Hematopoietic multipotent progenitor cell treated with erythropoietin and hydrocortisone succinate and interleukin-3 and kit ligand, for 17 days (in vitro differentiated cells): ENCODE measurements at places on chromosomes 13 and 19.

GRCh38 chr13:60453490-60453889 is 56.5 kb downstream of the TDRD3 start:
- DNase-seq = no peak

GRCh38 chr13:51768976-51769375 is 35.0 kb downstream of the DHRS12 start:
- DNase-seq = no peak

DNA sequence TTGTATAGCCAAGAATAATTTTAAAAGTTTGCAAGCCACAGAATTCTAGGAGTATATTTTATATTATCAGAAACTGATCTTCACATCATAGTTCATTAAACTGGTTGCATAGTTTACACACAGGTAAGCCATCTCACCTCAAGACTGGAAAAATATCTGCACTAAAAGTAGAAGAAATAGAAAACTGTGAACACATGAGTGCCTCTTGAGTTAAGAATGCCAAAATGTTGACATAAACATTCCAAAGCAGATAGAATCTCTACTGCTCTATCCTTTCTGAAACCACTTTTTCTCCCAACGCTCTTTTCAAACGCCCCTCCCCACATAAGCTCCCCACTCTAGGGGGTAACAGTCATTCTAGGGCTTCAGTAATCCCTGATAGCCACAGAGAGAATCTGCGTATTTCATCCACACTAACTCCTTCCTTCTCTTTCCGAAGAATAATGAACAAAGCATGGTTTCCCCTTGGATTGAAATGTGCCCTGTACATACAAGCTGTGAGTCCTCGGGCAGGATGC is 201.5 kb downstream of the IRS2 start:
- no peak for DNase-seq

DNA sequence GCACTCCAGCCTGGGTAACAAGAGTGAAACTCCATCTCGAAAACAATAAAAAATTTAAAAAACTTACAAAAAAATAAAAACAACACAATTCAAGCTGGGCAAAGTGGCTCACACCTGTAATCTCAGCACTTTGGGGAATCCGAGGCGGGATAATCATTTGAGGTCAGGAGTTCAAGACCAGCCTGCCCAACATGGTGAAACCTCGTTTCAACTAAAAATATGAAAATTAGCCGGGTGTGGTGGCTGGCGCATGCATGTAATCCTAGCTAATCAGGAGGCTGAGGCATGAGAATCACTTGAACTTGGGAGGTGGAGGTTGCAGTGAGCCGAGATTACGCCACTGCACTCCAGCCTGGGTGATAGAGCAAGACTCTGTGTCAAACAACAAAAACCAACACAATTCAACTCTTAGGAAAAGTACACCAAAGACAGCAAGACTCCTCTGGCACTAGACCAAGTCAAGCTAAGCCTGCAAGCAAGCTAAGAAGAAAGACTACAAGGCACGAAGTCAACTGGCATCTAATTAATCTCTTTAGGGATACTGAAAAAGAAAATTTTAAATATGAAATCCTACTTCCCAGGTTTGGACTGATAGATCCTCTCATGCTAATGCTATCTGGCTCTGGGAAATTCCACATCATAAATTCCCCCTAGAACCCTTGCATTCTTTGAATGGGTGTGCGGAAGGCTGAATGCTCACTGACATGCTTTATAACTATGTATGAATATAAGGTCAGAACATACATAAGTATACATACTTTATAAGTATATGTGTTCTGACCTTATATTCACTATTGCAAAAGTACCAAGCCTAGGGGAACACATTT is 7.9 kb downstream of the PBX4 start:
- no peak for DNase-seq

DNA sequence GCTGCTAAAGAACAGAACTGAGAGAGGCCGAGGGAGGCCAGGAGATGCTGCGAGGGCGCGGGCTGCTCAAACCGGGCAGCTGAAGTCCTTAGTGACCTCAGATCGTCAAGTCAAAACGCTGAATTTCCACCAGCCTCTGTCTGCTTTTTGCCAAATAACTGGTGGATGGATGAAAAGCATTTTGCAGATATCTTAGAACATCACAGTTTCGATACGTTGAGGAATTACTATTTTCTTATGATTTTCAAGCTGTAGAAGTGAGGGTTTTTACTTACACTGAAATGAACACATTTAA is 2.0 kb downstream of the GPC6 start:
- DNase-seq = no peak

DNA sequence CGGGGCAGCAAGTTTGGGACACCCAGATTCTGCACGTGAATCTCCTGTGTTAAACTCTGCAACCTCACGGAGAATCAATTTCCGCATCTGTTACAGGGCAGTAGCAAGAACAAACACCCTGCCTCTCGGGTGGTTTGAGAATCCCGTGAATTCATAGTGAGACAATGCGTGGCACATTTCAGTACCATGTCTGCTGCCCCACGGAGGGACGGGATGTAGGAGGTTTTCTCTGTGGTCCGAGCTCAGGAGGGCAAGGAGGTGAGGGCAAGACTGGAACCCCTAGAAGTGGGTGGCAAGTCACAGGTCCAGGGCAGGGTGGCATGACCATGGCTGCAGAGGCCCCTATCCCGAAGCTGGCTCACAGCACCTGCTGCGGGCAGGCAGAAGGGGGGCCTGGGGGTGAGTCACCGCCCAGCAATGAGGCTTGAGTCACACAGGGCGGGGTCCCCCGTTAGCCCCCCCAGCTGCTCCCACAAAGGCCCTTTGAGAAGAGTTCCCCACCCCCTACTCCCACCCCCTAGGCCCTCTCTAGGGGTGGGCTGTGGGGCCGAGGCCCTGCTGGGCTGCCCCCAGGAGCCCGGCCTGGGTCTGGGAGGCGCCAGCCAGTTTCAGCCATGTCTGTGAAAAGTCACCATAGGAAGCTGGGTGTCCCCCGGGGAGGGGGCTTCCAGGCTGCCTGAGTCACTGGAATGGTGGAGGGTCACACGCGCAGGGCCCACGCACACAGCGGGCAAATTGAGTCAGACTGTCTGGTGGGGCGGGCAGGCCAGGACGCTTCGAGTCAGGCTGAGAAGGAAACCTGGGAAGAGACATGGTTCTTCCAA is 25.8 kb upstream of the NANOS3 start:
- DNase-seq = peak; percentile 84

DNA sequence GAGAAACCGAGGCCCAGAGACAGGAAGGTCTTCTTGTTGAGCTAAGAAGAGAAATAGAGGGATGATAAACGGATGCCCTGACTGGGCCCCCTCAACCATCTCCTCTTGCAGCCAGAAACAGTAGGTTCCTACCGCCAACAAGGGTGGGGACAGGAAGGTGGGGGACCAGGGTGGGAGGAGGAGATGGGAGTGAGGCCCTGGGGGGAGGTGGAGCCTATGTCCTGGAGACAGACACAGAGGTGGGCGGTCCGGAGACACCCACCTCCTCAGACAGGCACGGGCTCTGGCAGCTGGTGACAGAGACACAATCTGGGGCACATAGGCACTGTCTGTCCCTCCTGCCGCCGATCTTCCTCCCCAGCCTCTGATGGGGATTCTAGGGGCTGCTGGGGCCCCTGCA is 16.9 kb downstream of the GADD45B start:
- no peak for DNase-seq

GRCh38 chr13:51873837-51874236 is 12.1 kb downstream of the CCDC70 start:
- DNase-seq = no peak

GRCh38 chr19:54207983-54208783 is 7.5 kb downstream of the RPS9 start:
- peak; percentile 73 for DNase-seq

DNA sequence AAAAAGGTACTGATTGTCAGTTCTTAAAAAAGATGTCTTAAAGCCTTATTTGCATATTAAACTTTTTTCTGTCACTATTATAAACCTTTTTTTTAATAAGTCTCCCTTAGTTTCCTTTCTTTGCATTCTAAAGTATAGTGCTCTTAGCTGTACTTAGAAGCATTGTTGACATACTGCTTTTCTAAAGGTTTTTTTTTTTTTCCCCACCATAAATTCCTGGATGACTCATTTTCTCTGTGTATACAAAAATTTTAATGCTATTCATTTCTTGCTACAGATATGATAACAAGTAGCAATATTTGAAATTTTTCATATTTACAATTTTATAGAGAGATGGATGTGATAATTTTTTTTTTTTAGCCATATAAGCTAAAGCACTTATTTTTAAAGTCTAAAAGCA is 43.5 kb downstream of the METTL21C start:
- DNase-seq = no peak

DNA sequence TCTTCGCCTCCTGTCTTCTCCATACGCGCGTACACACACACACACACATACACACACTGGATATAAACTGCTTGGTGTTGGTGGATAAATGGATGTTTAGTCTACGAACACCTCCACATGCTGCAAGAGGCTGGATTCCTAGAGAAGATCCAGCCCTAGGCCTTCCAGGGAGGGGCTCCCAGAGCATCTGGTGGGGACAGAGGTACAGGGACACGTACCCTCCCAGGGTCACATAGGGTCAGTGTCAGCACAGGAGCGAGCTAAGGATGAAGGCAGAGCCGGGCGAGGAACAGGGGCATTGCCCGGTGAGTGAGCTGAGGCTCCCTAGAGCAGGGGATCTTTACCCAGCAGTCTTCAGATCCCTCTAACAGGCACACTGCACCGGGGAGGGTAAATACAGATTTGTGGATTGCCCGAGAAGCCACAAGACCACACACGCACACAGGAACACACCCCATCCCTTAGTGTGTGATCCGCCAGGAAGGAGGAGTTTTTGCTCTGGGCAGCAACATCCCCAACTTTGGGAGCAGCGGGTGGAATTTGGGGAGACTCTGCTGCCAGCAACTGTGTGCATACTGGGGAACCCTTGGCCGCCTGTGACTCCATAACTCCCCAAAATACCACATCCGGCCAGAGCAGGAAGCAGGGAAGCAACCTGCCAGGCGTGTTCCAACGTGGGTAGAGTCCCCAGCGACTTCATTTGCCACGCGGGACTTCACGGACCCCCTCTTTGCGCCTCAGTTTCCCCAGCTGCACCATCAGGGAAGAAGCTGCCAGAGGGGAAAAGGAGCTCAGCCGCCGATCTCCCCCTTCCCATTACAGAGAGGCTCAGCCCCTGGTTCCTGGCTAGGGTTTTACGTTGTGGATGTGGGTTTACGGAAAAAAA is 5.8 kb upstream of the TLE2 start:
- DNase-seq = no peak

DNA sequence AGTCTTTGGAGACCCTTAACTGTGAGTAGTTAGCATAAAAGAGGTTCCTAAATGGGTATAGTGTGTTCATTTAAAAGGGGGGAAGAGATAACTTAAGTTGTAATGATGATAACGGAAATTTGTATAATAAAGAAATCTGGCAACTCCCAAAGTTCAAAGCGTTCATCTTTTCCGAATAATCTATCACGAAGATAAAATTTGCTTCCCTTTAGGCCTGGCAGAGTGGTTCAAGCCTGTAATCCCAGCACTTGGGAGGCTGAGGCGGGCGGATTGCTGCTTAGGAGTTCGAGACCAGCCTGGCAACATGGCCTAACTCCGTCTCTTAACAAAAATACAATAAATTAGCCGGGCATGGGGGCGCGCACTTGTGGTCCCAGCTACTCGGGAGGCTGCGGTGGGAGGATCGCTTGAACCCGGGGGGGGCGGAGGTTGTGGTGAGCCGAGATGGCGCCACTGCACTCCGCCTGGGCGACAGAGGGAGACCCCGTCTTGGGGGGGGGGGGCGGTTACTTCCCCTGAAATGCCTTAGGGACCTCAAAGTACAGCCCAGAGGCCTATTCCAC is 934 bp downstream of the N4BP2L2 start:
- no peak for DNase-seq

GRCh38 chr13:30435911-30436451 is 13.7 kb downstream of the UBE2L5 start:
- DNase-seq = no peak

DNA sequence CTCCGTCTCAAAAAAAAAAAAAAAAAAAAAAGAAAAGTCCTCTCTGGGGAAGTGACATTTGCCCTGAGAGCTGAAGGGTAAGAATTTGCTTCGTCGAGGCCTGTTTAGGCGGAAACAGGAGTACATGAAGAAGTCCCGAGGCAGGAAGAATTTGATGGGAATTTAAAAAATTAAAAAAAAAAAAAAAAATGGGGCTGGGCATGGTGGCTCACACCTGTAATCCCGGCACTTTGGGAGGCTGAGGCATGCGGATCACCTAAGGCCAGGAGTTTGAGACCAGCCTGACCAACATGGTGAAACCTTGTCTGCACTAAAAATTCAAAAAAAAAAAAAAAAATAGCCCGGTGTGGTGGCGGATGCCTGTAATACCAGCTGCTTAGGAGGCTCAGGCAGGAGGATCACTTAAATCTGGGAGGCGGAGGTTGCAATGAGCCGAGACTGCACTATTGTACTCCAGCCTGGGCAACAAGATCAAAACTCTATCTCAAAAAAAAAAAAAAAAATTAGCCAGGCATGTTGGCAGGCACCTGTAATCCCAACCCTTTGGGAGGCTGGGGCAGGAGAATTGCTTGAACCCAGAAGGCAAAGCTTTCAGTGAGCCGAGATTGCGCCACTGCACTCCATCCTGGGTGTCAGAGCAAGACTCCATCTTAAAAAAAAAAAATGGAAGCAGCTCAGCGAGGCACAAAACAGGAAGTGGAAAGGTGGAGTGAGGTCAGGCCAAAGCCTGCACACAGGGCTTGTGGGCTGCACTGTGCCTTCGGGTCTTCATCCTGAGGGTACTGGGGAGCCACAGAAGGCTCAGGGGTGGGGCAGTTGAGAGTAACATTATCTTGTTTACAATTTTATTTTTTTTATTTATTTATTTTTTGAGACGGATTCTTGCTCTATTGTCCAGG is 4.9 kb downstream of the BAX start:
- no peak for DNase-seq

DNA sequence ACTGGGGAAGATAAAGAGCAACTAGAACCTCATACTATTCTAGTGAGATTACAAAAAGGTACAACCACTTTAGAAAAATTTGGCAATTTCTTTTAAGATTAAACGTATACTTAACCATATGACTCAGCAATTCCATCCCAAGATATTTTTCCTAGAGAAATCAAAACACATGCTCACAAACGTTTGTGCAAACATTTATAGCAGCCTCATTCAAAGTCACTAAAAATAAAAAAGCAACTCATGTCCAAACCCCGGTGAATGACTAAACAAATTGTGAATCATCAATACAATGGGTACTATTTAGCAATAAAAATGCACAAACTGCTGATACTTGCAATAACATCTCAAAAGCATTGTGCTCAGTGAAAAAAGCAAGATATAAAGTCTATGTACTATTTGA is 121.5 kb downstream of the FRY start:
- no peak for DNase-seq

DNA sequence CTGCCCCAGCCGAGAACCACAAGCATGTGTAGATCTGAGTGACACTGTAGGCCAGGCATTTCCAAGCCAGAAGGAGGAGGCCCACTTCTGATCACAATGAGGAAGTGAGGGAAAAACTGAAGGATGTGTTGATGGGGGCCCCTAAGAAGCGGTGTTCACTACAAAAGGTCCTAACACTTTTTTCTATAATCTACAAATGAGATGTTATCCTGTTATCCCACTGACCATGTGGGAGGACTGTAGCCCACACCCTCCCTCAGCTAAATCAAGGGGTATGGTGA is 99.0 kb upstream of the MCF2L start:
- DNase-seq = no peak

GRCh38 chr13:57128909-57129308 is 11.8 kb upstream of the PRR20A start:
- DNase-seq = no peak
